ENCODE measurements at places on chromosomes 6 and 20. TPM values are rescaled to one million over a fixed set of nuclear protein-coding genes. Genes with fewer than 3 reads are reported as not detected.

Gene LGSN
- not detected for total RNA-seq

Gene CDH26
- not detected for total RNA-seq

Gene KCNK5
- total RNA-seq, result not detected

Gene SLC35F1
- total RNA-seq, result not detected

Gene PGC
- not detected for total RNA-seq

DNA sequence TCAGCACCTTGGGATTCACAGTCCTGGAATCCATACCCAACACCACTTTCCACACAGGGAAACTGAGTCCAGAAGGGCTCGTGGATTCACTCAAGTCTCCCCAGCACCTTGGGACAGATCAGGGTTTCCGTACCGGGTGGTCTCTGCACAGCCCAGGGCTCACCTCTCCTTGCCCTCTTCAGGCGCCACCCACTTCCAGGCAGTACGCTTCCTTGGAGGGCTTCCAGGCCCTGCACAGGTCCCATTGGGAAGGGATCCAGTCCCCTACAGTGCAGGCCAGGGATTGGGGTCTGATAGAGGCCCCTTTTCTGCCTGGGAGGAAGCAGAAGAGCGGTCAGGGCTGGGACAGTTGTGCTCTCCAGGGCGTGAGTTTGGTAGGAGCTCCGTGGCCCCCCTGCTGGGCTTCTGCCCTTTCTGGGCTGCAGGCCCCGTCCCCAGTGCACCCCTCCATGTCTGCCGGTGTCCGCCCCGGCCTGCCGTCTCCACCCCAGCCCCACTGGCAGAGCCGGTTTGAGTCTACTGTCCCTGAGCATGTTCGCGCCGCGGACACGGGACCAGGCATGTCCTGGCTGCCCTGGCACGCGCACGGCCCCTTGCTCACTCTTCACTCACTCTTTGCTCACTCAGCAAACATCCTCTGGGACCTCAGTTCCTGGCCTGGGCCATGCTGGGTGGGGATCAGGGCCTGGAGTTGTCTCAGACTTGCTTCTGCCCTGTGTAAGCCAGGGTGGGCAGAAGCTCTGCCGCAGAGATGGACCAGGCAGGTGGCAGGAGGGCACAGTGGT is 12.6 kb downstream of the SRC start:
- no peak for DNase-seq

Gene NRSN1
- total RNA-seq, result not detected

Gene HDGFL1
- total RNA-seq, result not detected

Gene BEND6
- total RNA-seq, result 10.6 TPM

- DNase-seq, result peak; percentile 86
Observed at GRCh38 chr6:80642452-80642851, 536.0 kb downstream of the BCKDHB start.

DNA sequence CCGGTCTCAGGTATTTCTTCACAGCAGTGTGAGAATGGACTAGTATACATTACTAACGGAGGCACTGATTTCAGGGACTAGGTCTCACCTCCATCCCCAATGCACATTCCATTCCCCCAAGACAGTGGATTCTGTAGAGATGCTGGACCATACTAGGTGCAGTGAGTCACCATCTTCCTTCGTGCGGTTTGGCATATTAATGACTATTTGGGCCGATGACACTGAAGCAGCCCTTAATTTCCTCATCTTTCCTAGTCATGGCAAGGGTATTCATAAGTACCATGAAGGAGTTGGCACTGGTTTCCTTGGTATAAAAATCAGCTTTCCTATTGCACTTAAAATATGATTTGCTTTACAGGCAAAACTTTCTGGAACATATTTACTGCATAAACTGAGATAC is 121.4 kb upstream of the TRAF3IP2 start:
- peak; percentile 17 for DNase-seq

DNA sequence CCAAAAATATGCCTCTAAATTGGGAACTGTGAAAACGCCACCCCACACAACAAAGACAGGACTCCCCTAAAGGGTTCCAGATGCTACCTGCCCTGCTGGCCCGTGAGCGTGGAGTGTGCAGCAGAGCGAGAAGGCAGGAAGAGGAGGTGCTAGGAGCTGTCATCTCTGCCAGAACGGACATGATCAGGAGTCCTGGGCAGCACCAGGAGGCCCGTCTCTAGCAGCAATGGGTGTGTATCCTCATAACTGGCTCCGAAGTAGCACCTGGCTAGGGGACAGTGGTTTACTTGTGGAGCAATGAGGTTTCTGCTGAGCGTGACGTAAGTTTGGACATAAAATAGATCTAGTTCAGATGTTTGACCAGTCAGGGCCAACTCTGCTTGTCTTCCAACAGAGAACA is 226.0 kb downstream of the CDH4 start:
- no peak for DNase-seq

- no peak for DNase-seq
Observed at GRCh38 chr20:20859510-20859909, 147.1 kb upstream of the RALGAPA2 start.

Gene ZBP1
- not detected for total RNA-seq

Gene ZHX3
- total RNA-seq, result 28.0 TPM

Gene CALHM4
- total RNA-seq, result not detected

DNA sequence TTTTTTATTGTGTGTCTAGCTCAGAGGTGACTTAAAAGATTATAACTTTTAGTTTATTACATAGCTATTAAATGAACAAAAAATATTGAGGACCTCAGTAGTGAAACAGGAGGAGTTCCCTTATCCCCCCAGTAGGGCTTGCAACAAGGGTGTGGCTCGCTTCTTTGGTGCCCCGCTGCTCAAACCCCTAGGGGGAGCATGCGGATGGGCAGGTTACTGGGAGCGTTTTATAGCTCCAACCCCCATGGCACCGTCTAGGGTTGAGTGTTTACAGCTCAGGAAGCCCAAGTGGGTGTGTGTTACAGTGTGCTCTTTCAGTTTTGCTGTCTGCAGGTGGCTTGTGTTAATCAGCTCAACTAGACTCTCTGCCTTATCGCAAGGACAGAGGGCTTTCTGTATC is 1513.7 kb downstream of the GRIK2 start:
- DNase-seq, result no peak

Gene C6orf15
- not detected for total RNA-seq

DNA sequence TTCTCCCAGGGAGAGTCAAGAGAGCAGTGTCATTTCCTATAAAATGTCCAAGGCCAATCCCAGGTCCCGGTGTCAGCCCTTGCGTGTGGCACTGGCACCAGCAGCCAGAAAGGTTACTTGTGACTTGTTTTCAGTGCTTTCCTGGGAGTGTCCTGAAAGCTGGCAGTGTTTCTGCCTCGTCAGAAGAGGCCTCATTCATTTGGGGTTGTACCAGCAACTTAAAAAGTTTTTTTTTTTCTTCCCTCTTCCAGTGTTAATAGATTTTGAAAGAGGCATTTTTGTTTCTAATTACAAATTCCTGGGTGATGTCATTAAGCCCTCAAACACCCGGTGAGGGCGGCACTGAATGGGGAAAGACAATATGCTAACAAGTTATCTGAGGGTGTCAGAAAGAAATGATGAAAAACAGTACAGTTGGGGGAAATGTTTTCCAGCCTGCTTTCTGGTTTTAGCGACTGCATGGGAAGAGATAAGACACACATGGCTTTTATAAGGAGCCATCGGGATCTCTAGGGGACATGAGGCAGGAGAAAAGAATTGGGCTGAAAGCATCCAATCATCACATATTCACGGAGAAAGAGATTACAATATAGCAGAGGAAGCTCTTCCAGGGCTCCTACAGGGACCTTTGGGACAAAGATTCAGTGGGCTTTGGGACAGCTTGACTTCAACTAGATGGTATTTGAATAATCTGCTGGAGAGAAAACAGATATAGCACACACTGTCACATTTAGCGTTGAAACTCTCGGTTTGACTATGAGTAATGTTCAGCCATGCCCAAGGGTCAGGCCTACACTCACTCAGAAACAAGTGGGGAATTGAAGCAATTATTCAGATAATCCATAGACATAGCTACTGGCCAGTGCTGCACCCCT is 153.0 kb downstream of the BCAS1 start:
- no peak for DNase-seq

- no peak for DNase-seq
Observed at GRCh38 chr6:108697561-108698161, 136.9 kb downstream of the FOXO3 start.
